Stimulated activated CD4-positive, alpha-beta T cell treated with anti-CD3 and anti-CD28 coated beads, Interleukin-1b, Interleukin-23, amount 100 ng/mL, for 4 hours (primary cell): ENCODE measurements at places on chromosomes 1 and 21.

GRCh38 chr1:234724516-234725176 is 114.7 kb upstream of the IRF2BP2 start:
- no peak for DNase-seq

GRCh38 chr1:109207467-109208103 is 6.1 kb upstream of the SARS1 start:
- DNase-seq, result no peak

DNA sequence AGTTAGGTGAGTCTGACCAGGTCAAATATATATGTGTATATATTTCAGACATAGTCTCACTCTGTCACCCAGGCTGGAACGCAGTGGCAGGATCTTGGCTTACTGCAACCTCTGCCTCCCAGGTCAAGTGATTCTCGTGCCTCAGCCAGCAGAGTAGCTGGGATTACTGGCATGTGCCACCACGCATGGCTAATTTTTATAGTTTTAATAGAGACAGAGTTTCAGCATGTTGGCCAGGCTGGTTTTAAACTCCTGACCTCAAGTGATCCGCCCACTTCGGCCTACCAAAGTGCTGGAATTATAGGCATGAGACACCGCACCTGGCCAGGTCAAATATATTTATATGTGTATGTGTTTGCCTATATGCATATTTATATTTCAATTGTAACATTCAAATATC is 581.5 kb upstream of the B3GALT2 start:
- no peak for DNase-seq

DNA sequence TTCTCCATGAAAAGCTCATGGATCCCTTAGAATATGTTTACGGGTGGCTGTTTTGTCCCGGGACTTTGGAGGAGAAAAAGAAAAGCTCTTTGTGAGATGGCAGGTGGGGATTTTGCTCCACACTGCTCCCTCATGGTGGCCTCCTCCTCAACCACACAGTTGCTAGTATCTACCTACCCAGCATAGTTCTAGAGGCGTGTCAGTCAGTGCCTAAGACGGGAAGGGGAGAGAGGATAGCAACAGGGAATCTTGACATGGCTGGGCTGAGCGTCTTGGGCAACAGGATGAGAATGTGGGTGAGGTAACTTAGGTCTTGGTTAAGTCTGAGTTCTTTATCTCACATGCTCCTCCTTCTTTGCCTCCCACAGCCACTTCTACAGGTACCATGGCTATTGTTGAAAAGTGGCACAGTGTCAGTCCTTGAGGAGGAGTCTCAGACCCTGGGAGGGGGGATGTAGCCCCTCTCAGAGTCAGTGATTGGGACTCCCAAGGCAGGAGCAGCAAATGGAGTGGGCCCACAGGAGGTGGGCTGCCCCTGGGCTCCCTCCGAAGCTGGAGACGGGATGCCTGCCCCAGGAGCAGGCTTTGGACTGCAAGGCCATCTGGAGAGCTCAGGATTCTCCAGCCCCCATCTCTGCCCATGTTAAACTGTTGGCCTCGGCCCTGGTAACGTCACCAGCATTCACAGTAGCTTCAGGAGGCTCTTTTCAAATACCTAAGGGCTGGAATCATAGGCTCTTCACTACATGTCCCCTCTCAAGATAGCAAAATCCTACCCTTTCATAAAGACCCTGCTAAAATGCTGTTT is 75.4 kb downstream of the TENT5C start:
- DNase-seq, result no peak

DNA sequence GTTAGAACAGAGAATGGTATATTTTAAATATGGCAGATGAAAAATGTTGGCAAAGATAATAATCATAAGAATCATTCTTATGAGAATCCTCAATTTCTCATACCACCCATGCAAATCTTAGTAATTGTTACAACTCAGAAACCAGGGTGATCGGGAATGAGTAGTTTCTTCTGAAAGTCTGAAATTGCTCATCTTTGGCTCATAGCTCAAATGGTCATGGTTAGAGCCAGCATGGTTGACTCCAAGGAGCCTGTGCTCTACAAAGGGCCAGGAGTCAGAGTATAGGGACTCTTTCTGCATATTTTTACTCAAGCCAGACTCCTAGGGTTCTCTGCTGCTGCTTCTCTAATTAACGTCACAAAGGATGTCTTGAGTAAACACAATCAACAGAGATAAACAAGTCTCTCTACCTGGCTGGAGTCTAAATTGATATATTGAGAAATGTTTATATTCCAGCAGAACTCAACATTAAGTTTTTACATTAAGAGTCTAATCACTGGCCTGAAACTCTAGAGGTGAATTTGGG is 1.9 kb upstream of the ETV3 start:
- no peak for DNase-seq

DNA sequence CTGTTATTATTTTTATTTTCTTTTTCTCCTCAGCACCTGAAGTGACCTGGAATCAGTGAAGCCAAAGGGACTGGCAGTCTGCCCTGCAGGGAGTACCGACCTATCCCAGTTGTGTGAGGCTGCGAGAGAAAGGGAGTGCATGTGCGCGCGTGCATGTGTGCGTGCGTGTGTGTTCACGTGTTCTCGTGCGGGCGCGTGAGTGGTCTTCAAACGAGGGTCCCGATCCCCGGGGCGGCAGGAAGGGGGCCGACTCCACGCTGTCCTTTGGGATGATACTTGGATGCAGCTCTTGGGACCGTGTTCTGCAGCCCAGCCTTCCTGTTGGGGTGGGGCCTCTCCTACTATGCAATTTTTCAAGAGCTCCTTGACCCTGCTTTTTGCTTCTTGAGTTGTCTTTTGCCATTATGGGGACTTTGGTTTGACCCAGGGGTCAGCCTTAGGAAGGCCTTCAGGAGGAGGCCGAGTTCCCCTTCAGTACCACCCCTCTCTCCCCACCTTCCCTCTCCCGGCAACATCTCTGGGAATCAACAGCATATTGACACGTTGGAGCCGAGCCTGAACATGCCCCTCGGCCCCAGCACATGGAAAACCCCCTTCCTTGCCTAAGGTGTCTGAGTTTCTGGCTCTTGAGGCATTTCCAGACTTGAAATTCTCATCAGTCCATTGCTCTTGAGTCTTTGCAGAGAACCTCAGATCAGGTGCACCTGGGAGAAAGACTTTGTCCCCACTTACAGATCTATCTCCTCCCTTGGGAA is 123.3 kb downstream of the PRDM2 start:
- no peak for DNase-seq

GRCh38 chr21:39115576-39116235 is 67.5 kb downstream of the PSMG1 start:
- no peak for DNase-seq

DNA sequence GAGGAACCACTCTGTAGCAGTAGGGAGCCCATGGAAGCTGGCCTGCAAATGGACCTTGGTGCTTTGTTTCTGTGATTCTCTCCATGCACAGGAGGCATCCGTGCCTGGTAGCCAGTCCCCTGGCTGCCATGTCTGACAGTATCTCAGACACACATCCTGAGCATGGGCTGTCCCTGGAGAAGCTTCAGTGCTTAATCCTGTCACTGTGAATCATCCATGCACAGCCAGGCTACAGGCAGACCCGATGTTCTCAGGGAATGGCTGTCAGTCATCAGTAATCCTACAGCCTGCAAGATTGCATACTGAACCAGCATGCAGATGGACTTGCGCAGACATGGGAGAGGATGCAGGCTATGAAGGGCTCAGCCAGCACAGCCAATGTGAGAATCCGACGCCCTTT is 606.3 kb upstream of the PLXNA2 start:
- no peak for DNase-seq

GRCh38 chr1:198873696-198874230 is 234.9 kb downstream of the PTPRC start:
- no peak for DNase-seq

- DNase-seq, result no peak
Observed at GRCh38 chr1:34746785-34747637, 7.8 kb upstream of the GJB5 start.

DNA sequence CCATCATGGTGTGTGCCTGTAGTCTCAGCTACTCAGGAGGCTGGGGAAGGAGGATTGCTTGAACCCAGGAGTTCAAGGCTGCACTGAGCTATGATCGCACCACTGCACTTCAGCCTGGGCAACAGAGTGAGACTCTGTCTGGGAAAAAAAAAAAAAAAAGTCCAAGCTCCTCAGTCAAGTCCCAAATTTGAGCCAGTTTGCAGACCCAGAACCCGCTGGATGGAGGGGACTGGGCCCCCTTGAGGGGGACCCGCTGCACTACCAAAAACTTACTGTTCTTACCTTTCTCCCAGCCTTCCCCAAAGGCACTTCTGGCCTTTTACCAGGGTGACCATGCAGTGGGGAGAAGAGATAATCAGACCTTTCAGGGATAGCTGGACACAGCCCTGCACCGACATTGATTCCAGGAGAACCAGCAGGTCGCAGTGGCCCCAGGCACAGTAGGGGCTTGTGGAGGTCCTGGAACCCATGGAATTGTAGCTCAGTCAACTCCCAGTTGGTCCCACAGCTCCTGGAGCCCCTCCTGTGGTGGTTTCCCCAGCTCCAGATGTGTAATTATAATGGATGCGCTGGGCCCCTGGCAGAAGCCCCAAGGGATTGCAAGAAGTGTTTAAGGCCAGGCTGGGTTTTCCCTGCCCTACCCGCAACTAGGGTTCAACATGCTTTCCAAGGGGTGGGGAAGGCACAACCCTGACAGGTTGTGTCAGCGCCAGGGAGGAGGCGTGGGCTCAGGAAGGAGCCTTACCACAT is 4.1 kb upstream of the WNT9A start:
- DNase-seq, result no peak

DNA sequence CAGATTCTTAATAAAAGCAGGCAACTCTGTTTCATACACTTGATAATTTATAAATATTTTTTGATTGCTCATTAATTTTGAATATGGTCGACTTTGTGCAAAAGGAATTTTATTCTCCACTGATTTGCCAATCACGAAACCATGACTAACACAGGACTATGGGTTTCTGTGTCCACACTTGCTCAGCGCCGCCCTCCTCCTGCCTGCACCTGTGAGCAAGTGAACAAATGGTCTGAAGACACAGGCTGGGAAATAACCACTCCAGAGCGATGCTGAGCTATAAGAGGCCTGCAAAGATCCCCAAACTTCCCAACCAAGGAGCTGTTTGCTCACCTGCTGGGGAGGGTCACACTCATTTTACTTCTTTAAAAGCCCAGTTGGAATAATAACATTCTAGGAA is 19.6 kb downstream of the ABCB10 start:
- no peak for DNase-seq

DNA sequence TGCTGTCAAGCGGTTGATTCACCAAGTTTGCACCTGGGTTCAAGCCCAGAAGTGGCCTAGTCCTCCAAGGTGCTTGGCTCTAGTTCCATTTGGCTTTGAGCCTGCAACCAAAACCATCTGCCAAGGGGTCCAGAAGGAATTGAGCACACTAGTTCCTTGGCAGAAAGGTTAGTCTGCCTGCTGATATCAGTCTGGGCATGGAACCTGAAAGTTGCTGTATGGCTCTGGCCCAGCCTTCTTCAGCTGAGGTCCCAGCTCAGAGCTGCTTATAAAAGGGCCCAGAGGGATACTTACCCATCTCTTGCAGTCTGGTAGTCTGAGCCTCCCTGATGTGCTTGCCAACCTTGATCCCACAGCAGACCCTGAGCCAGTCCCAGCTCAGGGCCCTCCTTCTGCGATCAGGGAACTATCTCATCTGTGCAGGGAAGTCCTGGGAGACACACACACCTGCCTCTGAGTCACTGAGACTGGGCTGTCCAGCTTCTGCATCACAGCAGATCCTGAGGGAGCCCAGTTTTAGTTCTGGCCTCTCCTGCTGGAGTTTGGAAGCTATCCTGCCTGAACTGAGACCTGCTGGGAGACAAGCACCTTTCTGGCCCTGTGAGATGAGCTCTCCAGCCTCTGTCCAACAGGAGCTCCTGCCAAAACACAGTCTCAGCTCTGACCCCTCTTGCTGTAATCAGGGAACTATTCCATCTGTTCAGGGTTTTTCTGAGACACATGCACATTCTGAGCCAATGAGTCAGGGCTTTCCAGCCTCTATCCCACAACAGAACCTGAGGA is 75.8 kb downstream of the CTH start:
- DNase-seq, result no peak

GRCh38 chr1:209238356-209238755 is 345.2 kb upstream of the CAMK1G start:
- no peak for DNase-seq

- DNase-seq, result no peak
Observed at GRCh38 chr1:208326033-208326432, 81.8 kb upstream of the PLXNA2 start.

DNA sequence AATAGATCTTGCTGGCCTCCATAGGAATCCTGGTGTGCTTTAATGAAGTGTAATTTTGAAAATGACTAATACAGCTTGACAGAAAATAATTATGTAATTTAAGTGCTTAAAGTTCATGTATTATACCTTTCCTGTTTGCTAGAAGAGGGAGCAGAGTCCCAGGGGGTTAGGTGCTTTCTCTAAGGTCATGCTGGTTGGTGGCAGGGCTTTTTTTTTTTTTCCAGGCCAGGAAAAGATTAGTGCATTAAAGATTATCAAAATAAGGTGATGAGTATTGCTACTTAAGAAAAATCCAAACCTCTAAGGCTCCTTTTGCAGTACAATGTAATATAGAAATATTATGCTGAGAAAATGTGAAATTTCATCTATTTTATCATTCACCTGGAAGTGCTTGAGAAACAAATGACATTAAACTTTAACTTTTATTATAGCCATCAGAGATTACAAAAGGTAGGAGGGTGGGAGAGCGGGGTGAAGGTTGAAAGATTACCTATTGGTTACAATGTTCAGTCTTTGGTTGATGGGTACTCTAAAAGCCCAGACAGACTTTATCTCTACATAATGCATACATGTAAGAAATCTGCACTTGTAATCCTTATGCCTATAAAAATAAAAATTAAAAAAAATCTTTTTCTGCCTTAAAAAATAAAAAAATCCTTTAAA is 110.8 kb downstream of the RABGAP1L start:
- DNase-seq, result no peak

DNA sequence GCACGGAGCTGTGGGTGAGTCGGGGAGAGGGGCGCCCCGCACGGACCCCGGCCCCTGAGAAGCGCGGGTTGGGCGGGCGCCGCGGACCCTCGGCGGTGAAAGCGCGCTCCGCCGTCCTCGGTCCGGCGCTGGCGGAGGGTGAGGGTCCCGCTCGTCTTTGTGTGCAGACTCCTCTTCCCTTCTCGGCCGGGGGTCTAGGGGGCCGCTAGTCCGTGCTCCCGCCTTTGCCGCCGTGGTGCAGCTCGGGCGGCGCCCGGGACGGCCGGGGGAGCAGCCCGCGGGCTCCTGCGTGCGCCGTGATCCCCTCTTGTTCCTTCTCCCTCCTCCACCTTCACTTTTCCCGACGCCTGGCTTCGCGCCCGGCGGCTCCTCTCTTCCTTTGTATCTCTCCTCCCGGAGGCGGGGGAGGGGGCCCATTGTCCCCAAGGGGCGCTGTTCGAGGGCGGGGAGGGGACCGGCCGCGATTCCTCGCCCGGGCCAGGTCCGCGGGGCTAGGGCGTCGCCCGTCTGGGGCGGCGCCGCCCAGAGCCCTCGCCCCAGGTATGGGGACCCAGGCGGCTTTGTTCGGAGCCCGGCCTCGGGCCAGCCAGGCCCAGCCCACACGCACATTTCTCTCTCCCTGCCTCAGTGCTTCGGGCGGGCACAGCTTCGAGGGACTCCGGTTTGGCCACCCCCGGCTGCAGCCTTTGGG is 519 bp downstream of the FNBP1L start:
- DNase-seq, result peak; percentile 12

GRCh38 chr1:4509206-4509605 is 145.2 kb upstream of the AJAP1 start:
- no peak for DNase-seq

GRCh38 chr21:41567901-41568510 is 60.0 kb upstream of the TMPRSS2 start:
- DNase-seq, result no peak

- no peak for DNase-seq
Observed at GRCh38 chr1:100799954-100800612, 80.5 kb downstream of the VCAM1 start.

- DNase-seq, result no peak
Observed at GRCh38 chr1:22646384-22646783, 3.0 kb downstream of the C1QC start.
